H7 (cell line): ENCODE measurements at places on chromosomes 13 and 19.

DNA sequence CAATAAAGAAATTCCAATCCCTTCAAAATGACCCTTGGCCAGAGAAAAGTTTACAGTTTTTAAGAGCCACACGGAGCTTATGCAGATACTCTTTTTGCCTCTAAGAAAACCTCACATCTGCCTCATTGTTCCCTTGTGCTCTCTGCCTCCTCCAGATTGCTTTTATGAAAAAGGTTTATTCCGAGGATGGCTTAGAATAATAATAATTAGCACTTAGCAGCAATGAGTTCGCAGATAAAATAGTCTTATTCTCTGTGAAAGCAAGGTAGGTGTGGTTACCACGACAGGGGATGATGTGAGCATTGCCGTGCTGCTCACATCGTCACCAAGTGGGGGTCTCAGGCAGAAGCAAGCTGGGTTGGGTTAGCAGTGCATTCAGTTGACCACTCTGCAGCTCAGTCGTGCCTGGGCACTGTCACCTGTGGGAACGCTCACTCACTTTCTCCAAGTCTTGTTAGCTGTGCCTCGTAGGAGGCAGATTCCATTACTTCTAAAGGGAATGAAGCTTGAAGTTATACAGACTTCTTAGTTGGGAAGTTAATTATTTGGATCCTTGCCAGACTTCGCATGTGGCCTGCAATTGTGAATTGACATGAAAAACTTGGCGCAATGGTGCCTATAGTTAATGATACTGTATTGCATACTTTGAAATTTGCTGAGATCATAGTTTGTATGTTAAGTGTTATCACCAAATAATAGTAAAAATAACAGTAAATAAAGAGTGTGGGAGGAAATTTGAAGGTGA is 157.2 kb downstream of the MYO16 start:
- DNase-seq: peak; percentile 13

- DNase-seq: peak; percentile 60
Measured at GRCh38 chr13:99935772-99936171, 35.8 kb downstream of the ZIC5 start.

DNA sequence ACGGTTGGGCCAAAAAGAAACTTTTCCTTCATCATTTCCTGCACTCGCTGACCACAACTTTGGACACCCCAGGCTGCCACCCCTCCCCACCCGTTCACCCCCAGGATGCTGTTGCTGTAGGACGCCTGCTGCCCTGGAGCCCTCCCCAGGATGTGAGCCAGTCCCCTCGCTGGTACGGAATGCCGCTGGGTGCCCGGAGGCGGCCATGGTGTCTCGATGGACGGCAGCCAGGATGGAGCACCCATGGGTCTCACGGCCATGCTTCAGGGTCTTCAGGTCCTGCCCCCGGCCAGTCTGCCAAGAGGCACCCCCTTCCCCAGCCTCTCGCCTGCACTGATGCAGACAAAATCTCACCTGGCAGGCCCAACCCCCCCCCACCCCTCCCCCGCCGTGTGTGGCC is 15.4 kb upstream of the CSNK1G2 start:
- DNase-seq: no peak

GRCh38 chr13:43309311-43309710 is 285.9 kb downstream of the DNAJC15 start:
- DNase-seq: no peak

DNA sequence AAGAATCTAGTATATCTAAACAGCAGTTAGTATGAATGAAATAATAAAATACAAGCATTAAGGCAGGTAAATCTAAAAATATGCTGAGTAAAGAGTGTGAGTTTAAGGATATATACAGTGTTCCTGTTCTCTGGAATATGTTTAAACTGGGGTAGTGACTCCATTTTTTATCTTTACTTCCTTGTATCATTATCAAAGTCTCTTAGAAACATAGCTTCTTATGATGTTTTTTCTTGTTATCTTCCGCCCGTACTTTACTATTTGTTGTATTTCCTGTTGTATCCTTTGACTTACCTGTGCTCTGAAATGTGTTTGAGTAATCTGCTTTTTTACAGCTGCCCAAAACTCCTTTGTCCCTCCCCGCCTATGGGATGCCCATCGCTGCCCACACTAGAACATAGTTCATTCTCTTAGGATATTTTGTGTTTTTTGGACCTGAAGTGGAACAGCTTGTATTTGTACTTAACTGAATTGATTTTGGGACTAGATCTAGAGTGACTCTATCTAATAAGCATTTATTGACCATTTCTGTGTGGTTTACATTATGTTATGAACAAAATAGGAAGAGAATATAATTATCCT is 80.8 kb downstream of the PDS5B start:
- DNase-seq: no peak
